ENCODE measurements at places on chromosomes 2 and 18. TPM values are rescaled to one million over a fixed set of nuclear protein-coding genes. Genes with fewer than 3 reads are reported as not detected.

- DNase-seq, result no peak
Observed at GRCh38 chr2:14909795-14910194, 277.3 kb downstream of the LRATD1 start.

- DNase-seq, result no peak
Observed at GRCh38 chr18:21632393-21632792, 20.3 kb downstream of the SNRPD1 start.

The HAT1 gene
- 36.4 TPM for polyA plus RNA-seq

The SERPINB11 gene
- not detected for polyA plus RNA-seq

All from AG04450 (cell line).